ENCODE measurements at places on chromosomes 2 and 18.

DNA sequence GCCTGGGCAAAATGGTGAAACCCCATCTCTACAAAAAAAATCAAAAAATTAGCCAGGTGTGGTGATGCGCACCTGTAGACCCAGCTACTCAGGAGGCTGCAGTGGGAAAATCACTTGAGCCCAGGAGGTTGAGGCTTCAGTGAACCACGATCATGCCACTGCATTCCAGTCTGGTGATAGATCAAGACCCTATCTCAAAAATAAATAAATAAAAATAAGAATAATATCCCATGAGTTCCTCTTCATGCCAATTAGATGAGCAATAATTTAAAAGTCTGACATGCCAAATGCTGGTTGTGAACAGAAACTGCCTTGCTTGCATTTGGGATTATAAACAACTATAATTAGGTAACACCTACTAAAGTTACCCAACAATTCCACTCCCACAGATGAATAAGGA lies 22.1 kb upstream of the ANKRD44 start:
- no peak for DNase-seq

DNA sequence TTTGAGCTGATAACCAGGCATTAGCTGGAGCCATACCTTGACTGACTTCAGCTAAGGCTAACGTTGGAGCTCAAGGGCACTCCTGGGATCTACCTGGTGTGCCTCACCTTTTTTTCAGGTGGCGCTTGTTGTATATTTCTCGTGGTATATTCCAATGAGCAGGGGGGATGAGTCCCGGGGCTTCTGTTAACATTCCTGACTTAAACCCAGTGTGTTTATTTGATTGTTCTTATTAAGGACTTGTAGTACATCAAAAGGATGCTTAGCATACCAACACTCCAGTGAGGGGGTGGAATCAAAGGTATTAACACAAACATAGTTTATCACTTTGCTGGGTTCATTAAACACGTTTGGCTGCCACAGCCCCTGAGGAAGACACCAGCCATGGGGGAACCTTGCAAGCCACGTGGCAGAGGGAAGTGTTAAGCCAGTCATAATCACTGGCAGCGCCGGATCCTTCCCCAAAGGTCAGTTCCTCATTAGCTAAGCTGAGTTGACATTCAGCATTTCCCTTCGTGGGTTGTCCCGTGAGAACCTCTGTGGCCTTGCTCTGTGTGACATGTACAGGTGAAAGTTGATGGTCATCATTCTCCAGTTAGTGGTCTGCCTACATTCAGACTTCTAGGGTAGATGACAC lies 119.5 kb upstream of the MCFD2 start:
- no peak for DNase-seq

GRCh38 chr2:167196461-167197252 lies 308.4 kb downstream of the XIRP2 start:
- DNase-seq: no peak

- no peak for DNase-seq
Observed at GRCh38 chr18:9380621-9381395, 46.2 kb downstream of the TWSG1 start.

DNA sequence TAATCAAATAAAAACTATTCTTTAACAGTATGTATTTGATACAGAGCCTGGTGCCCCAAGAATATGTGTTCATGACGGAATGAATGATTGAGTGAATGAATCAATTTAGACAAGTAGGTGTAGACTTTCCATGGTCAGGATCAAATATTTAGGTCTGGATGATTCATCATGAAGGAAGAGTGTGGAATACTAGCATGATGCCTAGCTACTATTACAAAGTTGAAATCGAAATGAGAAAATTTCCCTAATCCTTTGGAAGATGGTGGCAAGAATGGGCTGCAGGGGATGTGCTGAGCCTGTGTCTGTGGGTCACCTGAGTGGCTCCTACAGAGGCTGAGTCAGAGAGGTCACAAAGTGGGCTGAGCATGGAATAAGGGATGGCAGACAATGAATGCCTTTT lies 3.1 kb upstream of the MALT1 start:
- DNase-seq: no peak

- no peak for DNase-seq
Observed at GRCh38 chr18:76660571-76661192, 161.7 kb upstream of the ZNF236 start.

DNA sequence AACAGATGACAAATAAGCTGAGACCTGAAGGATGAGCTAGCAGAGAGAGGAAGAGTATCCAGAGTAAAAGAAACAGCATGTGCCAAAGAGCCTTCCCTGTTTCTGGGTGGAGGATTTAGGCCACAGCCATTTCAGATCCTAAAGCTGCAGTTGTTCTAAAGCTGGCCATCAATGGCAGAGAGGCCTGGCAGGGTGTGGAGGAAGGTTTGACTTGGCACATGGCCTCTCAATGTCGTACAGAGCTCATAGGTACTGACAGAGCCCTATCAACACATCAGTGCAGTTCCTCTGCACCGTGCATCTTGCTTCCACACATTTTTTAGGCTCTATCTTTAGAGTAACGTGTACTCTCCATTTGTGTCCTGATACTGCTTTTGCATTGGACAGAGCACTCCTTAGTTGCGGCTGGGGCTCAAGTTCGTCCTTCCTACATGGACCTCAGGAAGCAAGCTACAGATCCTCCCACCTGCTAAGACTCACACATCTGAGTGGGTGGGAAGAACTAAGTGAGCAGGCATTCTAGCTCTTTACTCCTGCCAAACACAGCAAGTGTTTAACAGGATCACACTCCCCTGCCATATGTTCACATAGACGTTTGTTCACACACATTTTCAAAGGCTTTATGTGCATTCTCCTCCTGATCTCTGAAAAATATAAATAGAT lies 3.0 kb upstream of the CHMP3 start:
- DNase-seq: no peak

- DNase-seq: no peak
Observed at GRCh38 chr2:186189816-186190215, 296.2 kb upstream of the ZC3H15 start.

- no peak for DNase-seq
Observed at GRCh38 chr2:54204476-54204875, 51.6 kb downstream of the TSPYL6 start.

GRCh38 chr2:108061439-108062042 lies 75.2 kb downstream of the SLC5A7 start:
- no peak for DNase-seq

DNA sequence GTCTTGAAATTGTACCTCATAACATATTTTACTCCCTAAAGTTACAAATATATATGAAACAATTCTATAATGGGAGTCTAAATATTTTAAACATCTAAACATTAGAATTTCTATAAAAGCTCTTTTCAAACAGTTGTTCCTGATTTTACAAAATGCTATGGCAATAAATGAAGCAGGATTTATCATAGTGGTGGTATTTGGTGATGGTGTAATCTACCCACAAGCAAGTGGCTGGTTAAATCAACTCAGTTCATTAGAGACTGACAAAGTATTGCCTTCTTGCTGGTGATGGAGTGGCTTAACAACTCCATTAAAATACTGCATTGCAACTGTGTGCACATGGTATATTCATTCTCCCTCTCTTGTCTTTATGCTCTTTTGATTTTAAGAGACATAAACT lies 138.9 kb downstream of the PMAIP1 start:
- DNase-seq: no peak

DNA sequence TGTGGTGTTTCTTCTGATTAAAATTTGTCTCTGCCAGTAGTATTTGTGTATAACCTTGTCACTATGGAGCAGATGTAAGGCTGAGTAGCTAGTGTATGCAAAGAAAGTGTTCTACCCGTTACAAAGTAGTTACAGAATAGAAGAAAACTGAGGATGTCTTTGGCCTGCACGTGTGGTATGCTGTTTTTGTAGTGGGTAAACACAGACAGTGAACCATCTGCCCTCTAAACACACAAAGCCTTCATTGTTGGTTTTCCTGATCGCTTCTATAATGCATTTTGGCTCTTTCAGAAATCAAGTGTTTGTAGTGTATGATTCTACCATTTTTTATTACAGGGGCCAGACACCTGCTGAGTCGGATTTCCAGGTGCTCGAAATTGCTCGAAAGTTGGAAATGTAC lies 61.5 kb downstream of the FARP2 start:
- no peak for DNase-seq

DNA sequence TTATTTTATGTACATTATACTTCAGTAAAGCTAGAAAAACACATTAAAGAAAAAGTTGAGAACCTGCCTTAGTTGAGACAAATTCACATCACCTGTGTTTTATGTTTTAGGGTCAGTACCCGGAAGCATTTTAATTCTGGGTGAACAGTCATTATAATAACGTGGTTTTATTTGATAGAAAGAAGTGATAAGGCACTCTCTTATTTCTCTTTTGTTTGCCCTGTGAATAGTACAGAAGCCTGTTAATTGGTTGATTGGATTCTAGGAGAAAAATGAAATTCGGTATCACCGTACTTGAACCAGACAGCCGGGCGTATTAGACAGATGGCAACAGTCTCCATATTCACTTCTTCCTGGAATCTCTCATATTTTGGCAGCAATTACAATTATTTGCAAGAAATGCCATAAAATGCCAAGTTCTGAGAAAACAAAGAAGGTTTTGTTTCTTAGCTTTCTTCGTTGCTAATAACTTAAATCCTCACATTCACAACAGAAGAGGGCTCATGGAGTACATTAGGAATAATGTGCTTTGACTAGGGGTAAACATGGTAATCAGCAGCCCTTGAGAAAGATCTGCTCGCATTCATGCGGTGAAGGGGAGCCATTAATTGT lies 168.7 kb upstream of the RASGRP3 start:
- no peak for DNase-seq

- no peak for DNase-seq
Observed at GRCh38 chr2:47422016-47422415, 19.1 kb downstream of the MSH2 start.

GRCh38 chr2:152479282-152479681 lies 144.3 kb downstream of the FMNL2 start:
- no peak for DNase-seq

All from D721Med (cell line).